ENCODE measurements at places on chromosomes 5 and 9.

DNA sequence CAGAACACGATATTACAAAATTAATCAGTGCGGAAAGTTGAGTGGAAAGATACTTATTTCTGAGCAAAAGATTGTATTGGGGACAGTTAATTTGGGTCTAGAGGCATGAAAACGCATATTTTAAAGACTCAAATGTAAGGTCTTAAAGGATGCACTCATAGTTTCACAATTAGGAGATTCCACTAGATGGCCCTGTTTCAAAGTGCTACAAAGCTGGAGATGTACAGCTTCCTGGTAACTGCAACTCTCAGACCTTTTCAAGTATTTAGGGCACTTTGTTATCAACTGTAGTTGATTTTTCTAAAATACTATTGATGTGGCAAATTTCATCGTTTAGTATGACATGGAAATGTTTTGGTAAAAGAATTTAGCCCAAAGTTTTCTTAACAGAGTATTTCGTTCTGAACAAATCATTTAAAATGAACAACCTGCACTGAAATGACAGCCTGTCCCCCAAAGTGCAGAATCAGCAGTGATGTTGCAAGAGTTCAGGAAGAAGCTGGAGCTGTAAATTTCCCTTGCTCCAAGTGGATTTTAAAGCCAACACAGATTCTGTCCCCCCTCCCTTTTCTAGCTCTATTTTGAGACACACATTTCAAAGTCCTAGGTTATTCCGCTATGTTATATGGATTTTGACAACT, 16.2 kb upstream of the NDUFB6 start:
- no peak for DNase-seq

- DNase-seq, result no peak
These were observed 2.9 kb upstream of the PAX5 start for GRCh38 chr9:37036776-37037502.

DNA sequence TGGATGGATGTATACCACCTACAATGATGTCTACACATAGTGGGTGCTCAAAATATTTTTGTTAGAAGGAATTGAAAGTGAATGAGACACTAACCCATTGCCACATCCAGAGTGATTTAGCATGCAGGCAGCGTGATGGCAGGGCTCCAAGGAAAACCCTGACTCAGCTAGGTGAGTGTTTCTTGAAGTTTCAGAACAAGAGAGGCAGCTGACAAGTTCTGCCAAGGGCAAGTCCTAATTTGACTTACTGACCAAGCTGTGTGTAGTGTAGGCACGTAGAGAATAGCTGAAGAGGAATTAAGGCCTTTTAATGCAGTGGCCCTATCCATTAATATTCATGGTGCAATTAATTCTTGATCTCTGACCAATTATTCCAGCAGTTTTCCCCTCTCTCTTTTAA, 107.8 kb upstream of the ATP10B start:
- DNase-seq, result no peak

DNA sequence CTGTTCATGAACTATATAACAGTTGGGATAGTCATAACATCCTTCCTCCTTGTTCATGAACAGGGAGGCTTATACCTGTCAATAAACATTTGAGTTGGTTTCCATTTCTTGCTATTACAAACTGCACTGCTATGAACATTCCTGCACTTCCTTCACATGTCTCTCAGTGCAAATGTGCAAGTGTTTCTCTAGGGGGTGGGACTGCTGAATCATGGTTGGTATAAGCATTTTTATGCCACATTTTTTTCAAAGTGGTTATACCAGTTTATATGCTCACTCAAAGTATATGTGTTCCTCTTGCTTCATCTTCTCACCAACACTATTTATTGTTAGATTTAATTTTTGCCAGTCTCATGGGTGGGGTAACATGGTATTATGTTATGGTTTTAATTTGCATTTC, 25.8 kb upstream of the TPD52L3 start:
- DNase-seq, result no peak

DNA sequence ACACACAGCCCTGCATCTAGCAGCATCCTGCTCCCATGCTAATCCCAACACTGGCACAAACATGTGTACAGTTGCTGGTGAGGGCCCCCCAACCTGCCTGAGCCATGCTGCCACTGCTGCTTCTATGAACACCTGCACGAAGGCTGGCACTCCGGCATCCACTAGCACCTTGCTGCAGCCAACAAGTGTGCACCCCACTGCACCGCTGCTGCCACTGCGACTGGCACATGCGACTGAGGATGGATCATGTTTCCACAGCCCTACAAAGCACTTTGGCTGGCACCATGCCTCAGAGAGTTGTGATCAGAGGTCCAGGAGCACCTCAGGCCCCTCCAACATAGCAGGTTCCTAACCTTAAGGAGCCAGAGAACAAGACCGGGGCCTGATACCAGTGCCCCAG, 7.8 kb upstream of the PDCD1LG2 start:
- no peak for DNase-seq

DNA sequence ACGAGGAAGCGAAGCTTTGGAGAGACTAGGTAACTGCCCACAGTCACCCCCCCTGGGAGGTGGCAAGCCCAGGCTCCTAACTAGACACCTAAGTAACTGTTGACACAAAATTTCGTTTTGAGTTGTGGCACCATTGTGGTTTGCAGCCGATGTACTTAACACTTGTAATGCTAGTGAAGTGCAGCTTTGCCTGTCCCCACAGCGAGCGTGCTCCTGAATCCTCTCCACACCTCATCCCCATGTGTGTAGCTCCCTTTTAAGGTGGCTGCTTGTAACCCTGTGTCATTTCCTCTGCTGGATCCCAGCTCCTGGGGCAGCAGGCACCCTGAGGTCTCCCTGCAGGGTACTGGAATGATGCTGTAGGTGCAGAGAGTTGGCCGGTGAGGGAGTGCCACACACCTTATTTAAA, 114.9 kb downstream of the TRIO start:
- no peak for DNase-seq

DNA sequence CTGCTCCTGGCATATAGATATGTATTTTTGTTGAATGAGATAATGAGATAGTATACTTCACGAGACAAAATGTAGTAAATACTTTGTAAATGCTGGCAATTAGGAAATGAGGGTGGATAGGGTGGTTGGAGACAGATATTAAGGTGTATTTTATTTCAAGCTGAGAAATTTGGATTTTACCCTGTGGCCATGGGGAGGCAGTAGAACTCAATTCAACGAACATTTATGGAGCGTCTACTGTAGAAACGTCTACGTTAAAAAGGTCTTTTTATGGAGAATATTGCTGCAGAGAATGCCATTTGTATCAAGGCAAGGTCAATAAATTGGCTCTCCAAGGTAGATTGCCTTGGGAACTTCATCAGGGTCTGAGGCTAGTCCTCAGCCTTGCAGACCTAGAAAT, 21.5 kb upstream of the RALGPS1 start:
- DNase-seq, result no peak

- no peak for DNase-seq
These were observed 38.7 kb downstream of the LARP1 start for GRCh38 chr5:154793599-154794524.

DNA sequence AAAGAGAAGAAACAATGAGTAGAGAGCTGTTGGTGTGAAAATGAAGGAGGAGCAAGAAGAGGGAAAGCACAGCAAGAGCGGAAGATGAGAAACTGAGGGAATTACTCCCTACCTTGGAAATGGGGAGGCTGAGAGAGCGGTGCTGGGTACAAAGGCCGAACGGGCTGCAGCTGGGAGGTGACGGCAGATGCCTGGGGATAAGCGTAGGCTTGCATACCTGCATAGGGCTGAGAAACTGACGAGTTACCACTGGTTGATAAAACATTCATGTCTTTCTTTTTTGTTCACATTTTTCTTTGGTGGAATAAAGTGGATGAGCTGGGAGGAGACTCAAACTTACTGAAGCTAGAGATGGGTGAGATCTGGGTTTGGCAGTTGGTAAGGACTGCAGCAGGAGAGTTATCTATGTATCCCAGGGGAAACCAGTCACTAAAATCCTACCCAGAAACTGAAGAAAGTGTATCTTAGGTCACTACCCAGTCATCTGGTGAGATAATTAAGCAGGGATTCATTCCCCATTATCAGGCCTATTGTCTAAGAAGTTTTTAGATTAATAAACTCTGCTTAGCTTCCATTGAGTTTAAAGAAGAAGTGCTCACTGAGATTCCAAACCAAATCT, 34.8 kb downstream of the FKBP15 start:
- DNase-seq, result no peak

- DNase-seq, result no peak
These were observed 27.7 kb upstream of the SCGB3A1 start for GRCh38 chr5:180618829-180619562.

DNA sequence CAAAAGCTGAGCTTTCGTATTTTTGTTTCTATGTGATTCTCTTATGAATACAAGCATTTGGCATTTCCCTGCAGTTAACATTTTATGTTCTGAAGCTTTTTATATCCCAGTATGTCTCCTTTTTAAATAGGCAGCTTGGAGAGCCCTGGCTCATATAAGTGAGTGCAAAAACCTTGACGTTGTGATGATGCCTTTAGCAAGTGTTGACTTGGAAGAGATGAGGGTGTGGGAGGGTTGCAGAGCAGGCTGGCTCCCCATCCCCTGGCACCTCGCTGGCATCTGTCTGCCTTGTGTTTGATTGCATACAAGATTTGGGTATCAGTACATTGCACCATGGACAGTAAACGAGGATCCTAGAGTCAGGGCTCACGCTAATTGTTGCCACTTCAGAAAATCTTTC, 42.1 kb upstream of the DIRAS2 start:
- DNase-seq, result no peak

DNA sequence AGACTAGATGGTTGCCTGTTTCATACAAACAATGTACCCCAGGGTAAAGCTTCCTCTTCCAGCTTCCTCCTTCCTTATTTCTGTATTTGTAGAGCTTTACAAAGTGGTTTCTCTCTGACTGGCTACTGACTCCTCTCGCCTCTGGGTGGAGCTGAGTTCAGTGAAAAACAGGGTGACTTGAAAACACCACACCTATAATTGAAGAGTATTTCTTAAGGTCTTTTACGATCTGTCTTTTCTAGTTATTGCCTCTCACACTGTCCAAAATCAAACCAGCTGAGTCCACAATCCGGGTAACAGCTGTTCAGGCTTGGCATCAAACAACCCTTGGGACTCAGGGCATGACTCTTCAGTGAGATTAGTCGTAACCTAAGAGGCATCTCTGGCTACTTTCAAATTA, 200.4 kb downstream of the ARRDC3 start:
- no peak for DNase-seq

DNA sequence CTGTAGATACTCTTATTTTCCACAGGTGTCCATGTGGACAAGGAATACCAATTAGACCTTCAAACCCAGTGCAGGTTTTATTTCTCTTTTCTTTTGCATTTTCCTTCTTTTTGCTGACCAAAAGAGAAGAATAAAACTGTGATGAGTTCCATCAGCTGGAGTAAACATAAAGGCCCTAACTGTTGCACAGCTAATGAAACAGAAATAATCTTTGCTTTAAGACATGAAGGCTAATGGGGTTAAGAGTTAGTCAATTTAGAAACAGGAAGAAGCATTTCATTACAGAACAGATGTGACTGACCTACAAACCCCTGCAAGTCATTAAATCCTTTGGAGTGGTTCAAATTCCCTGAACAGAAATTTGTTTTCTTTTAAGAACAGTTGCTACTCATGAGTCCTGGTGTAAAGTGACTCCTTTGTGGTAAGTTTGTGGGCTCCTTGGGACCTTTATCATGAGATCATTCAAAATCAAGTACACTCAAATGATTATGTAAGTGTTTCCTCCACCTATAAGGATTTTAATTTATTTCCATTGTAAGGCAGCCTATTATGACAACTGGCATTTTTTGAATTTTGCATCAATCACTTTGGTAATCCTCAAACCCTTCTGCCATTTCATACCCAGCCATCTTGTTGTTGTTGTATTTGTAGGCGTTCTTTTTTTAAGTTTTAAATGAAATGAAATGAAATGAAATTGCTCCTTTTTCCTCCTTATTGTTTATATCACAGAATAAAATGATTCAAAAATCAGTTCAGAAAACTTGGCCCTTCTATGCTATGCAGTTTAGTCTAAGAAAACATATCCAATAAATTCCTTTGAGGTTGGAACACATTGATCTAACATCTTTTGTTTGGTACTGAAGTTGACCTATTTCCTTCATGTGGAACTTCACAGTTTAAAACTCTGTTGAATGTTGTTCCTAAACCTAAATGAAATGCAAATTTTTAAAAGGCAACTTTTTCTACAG, 1.3 kb downstream of the MINAR2 start:
- DNase-seq, result no peak

DNA sequence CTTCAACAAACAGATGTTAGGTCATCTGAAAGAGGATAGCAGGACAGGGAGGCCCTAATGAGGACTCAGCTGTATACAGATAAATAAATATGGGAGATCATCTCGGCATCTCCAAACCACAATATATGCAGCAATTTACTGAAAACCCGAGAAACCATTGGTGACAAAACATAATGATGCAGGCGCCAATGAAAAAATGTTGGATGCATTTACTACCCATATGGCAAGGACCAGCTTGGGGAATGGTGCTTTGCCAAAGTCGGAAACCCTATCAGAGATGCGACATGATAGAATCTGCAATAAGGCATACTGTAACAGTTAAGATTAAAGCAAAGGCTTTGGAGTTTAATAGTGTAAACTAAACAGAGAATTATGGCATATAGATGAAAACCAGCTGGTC, 92.0 kb downstream of the SNCAIP start:
- DNase-seq, result no peak

DNA sequence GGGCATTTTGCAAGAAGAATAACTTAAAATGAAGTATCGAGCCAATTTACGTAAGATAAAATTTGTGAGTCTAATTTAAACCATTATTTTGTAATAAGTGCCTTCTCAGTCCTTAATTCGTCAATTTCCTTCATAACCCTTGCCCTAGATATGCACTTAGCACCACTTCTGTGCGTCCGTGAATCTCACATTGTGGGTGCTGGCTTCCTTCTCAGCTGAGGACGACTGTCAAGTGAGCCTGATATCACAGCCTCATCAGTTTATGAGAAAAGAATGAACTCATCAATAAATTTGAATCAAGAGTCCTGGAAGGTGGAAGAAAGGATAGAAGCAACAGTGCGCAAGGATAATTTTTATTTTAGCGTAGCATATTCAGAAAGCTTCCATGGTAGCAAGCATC, 64.5 kb downstream of the MARCHF11 start:
- DNase-seq, result no peak

- DNase-seq, result no peak
These were observed 308.1 kb upstream of the TLE4 start for GRCh38 chr9:79263628-79264027.

DNA sequence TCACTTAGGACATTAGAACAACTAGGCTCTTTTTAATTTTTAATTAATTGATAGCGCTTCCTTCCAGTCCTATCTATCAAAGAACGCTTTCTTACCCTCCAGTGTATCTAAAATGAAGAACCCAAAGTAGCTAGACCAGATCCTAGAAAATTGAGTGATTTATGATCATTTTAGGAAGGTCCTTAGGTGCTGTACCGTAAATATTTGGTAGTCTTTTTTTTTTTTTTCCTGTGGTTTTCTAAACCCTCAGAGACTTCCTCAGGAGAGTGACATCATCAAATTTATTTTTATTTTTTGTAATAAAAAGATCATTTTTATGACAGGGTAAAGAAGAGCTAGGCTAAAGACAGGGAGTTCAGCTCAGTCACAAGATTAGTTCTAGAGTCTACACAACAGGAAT, 197.4 kb downstream of the WDR70 start:
- DNase-seq, result no peak

All from effector memory CD4-positive, alpha-beta T cell (primary cell).